ENCODE measurements at places on chromosomes 2 and 18. TPM values are rescaled to one million over a fixed set of nuclear protein-coding genes. Genes with fewer than 3 reads are reported as not detected.

- H3K27ac ChIP-seq, result no peak overlapping the region
- H3K27me3 ChIP-seq, result no peaks in the 10 kb centered on the region
- no peaks in the 10 kb centered on the region for H3K4me1 ChIP-seq
These were observed 125.9 kb downstream of the BCL2L11 start for GRCh38 chr2:111246620-111247061.

Gene TUBA4B
- total RNA-seq, result 0.05 TPM

- no peaks in the 10 kb centered on the region for H3K4me1 ChIP-seq
- H3K4me3 ChIP-seq, result no peak overlapping the region
These were observed 38.6 kb upstream of the SNORC start for GRCh38 chr2:232831496-232831895.

Gene SERPINB3
- 2.6 TPM for total RNA-seq

DNA sequence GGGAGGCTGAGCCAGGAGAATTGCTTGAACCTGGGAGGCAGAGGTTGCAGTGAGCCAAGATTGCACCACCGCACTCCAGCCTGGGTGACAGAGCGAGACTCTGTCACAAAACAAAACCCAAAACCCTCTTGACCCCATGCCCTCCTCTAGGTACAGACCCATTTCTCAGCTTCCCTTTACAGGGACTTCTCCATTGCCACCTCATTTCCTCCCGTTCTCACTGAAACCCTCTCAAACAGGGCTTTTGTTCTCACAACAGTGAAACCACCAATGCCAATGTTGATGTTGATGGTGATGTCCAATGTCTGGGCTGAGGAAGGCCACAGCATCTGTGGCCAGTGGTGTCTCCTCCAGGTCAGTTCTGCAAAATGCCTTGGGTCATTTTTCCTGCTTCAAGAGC lies 69.0 kb upstream of the ZCCHC2 start:
- no peak overlapping the region for H3K4me3 ChIP-seq
- no peaks in the 10 kb centered on the region for H3K27me3 ChIP-seq
- H3K4me1 ChIP-seq, result no peaks in the 10 kb centered on the region
- H3K36me3 ChIP-seq, result no peaks in the 10 kb centered on the region
- DNase-seq, result no peak
- no peak overlapping the region for H3K27ac ChIP-seq

DNA sequence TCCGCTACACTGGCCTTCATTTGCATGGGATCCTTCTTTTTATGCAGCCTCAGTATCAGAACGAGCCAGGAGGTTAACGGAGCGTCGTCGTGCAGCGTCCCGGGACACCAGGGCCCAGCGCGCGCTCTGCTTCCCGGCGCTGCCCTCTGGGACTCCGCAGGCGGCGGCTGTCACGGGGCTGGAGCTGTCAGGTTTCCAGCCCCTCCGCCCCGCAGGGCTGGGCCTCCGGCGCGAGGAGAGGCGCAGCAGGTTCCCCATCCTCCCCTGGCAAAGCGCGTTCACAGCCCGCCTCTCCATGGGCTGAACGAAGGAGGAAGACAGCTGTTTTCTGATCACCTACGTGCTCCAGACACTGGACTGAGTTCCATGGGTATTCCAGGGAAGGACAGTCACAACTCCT lies 12.5 kb upstream of the PAX8 start:
- peaks cover 37% of the 10 kb centered on the region for H3K27me3 ChIP-seq
- no peaks in the 10 kb centered on the region for H3K36me3 ChIP-seq
- H3K27ac ChIP-seq, result no peak overlapping the region
- DNase-seq, result no peak

Gene CD28
- 42.8 TPM for total RNA-seq

Gene MDH1B
- total RNA-seq, result 1.2 TPM

- H3K4me3 ChIP-seq, result no peak overlapping the region
- H3K4me1 ChIP-seq, result peaks cover 33% of the 10 kb centered on the region
- H3K27me3 ChIP-seq, result no peaks in the 10 kb centered on the region
- H3K27ac ChIP-seq, result no peak overlapping the region
- DNase-seq, result no peak
- H3K36me3 ChIP-seq, result no peaks in the 10 kb centered on the region
These were observed 105.5 kb upstream of the HDAC4 start for GRCh38 chr2:239506101-239506857.

DNA sequence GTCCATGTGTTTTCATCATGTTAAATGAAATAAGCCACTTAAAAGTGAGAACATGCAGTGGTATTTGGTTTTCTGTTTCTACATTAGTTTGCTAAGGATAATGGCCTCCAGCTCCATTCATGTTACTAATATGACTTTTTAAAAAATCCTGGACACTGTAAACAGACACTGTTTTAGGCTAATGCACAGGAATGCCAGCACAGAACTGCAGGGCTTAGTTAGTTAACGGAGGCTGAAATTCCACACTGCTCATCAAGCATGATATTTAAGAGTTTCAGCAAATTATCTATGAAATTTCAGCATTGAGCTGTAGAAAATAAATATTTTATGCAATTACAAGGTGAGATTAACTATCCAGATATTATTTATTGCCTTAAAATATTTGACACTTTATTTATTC lies 42.5 kb upstream of the PAX3 start:
- no peaks in the 10 kb centered on the region for H3K27me3 ChIP-seq
- DNase-seq, result no peak
- no peak overlapping the region for H3K27ac ChIP-seq
- no peaks in the 10 kb centered on the region for H3K36me3 ChIP-seq
- H3K4me3 ChIP-seq, result no peak overlapping the region

Gene GAD1
- 1.0 TPM for total RNA-seq

GRCh38 chr2:42789751-42790150 lies 2.6 kb downstream of the HAAO start:
- no peak overlapping the region for H3K4me3 ChIP-seq
- no peaks in the 10 kb centered on the region for H3K36me3 ChIP-seq
- no peak overlapping the region for H3K27ac ChIP-seq

- no peak for DNase-seq
- H3K27ac ChIP-seq, result no peak overlapping the region
- H3K27me3 ChIP-seq, result no peaks in the 10 kb centered on the region
- H3K4me1 ChIP-seq, result no peaks in the 10 kb centered on the region
These were observed 19.5 kb upstream of the TNS1 start for GRCh38 chr2:218022131-218022850.

- no peak overlapping the region for H3K27ac ChIP-seq
- no peak overlapping the region for H3K4me3 ChIP-seq
- no peaks in the 10 kb centered on the region for H3K27me3 ChIP-seq
- no peak for DNase-seq
These were observed 25.9 kb downstream of the ENOSF1 start for GRCh38 chr18:686339-687111.

DNA sequence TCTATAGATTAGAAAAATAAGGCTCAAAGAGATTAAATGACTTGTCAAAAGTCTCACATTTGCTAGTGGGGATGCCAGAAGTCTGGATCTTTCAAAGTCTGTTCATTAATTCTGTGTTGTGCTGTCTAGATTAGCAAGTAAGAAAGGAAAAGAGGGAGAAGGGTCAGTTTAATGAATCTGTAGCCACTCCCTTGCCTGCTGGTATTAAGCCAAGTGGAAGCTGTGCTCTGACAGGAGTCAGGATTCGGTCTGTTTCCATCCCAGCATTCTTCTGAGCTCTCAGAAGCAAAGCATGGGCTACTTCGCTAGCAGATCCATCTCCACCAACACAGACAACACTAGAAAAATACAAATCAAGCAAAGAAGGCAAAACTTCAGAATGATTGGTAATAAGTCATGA lies 98.5 kb downstream of the CERKL start:
- no peaks in the 10 kb centered on the region for H3K4me1 ChIP-seq
- no peaks in the 10 kb centered on the region for H3K36me3 ChIP-seq
- H3K27ac ChIP-seq, result no peak overlapping the region

Gene CDH19
- total RNA-seq, result 0.05 TPM

GRCh38 chr2:152047824-152048471 lies 50.9 kb downstream of the CACNB4 start:
- no peak overlapping the region for H3K4me3 ChIP-seq
- H3K36me3 ChIP-seq, result no peaks in the 10 kb centered on the region
- H3K4me1 ChIP-seq, result no peaks in the 10 kb centered on the region
- H3K27ac ChIP-seq, result no peak overlapping the region

- no peaks in the 10 kb centered on the region for H3K4me1 ChIP-seq
- H3K27ac ChIP-seq, result no peak overlapping the region
- no peak overlapping the region for H3K4me3 ChIP-seq
- no peak for DNase-seq
- H3K27me3 ChIP-seq, result no peaks in the 10 kb centered on the region
- no peaks in the 10 kb centered on the region for H3K36me3 ChIP-seq
These were observed 228.8 kb upstream of the COPS8 start for GRCh38 chr2:236856848-236857235.

Gene PROM2
- total RNA-seq, result 2.3 TPM

Gene AGBL5
- 18.5 TPM for total RNA-seq

- H3K36me3 ChIP-seq, result no peaks in the 10 kb centered on the region
- H3K27ac ChIP-seq, result no peak overlapping the region
- no peaks in the 10 kb centered on the region for H3K4me1 ChIP-seq
These were observed 21.4 kb upstream of the CNOT11 start for GRCh38 chr2:101231240-101231639.

DNA sequence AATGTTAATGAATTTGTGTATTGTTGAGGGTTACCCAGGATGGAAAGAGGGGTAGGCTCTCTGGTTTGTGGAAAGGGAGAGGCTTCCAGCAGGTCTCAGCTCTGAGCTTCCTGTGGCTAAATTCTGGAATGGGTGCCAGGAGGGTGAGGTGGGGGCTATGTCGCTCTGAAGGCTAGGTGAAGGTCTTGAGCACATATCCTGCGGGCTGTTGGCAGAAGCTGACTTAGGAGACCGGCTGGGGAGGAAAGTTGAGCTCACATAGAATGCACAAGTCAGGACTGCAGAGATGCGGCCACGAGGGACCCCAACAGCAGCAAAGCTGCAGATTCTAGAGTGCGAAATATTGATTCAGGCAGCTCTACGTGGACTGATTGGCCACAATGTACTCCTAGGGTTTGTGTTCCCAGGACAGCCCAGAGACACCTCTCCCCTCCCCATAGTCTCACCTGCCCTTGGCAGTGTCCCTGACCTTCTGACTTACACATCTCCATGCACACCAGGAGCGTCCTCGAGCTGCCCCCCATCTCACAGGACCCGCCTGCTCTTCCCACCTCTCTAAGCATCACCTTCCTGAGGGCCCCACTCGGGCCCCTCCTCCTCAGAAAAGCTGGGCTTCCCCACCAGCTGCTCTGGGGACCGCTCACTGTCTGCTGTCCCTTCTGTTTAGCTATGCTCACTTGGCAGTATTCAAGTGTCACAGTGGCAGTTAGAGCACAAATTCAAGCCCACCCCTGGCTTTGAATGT lies 72.6 kb downstream of the ALK start:
- H3K4me3 ChIP-seq, result no peak overlapping the region
- no peak overlapping the region for H3K27ac ChIP-seq
- no peaks in the 10 kb centered on the region for H3K4me1 ChIP-seq
- DNase-seq, result no peak
- no peaks in the 10 kb centered on the region for H3K36me3 ChIP-seq
- no peaks in the 10 kb centered on the region for H3K27me3 ChIP-seq

DNA sequence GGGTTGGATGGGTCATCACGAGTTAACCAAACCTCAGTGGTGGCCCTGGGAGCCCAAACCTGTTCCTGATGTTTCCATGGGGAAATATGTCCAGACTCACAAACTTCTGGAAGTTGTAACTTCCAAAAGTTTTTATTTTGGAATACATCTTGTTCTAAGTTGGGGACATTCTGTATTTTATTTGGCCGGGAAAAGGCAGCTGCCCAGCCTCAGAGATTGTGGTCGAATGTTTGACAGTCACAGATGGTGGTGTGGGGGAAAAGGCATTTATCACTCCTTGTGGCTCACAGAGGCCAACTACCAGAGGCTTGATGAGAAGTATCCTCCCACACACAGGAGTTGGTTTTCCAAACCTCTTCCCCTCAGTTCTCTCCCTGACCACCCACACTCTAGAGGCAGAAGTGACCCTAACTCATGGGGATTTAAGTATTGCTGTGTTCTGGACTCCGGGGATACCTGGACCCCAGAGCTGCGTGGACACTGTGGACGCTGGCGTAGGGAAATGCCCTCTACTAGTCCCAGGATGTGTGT lies 124.7 kb upstream of the PPP1CB start:
- no peaks in the 10 kb centered on the region for H3K27me3 ChIP-seq
- H3K27ac ChIP-seq, result no peak overlapping the region

Gene PLEKHM3
- total RNA-seq, result 8.8 TPM

DNA sequence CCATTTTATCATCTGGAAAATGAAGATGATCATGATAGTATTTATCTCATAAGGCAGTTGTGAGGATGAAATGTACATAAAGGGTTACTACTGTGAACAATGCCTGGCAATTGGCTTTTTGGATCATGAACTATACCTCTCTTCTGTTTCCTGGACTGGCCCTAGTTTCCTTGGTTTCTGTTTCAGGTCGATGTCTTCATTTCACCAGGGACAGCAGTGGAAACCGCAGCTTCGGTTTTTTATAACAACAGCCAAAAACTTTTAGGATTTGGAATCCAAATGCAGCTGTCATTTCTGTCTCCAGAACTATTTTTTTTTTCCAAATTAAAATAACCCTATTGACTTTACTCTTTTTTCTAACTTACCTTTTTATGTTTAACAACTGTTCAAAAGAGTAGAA lies 425.1 kb downstream of the RND3 start:
- H3K4me1 ChIP-seq, result no peaks in the 10 kb centered on the region
- peak overlapping the region; percentile 68 for H3K27ac ChIP-seq
- no peak for DNase-seq
- no peaks in the 10 kb centered on the region for H3K36me3 ChIP-seq
- H3K4me3 ChIP-seq, result no peak overlapping the region

DNA sequence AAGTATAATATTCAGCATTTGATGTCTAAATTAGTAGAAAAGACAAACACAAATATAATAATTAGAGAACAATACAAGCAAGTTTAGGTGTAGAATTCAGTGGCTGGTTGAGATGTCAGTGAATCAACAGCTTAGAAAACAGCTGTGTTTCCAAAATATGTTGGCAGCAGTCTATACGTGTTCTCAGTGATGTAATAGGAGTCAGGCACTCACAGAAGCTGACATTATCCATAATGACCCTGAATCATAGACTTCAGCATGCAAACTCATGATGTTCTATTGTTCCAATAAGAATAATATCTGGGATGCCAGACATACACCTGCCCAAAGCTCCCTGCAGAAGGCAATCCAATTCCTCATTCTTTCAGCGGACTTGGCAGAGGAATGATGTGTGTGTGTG lies 164.7 kb downstream of the SLC8A1 start:
- H3K4me3 ChIP-seq, result no peak overlapping the region
- H3K36me3 ChIP-seq, result no peaks in the 10 kb centered on the region
- no peaks in the 10 kb centered on the region for H3K4me1 ChIP-seq
- DNase-seq, result no peak
- H3K27ac ChIP-seq, result no peak overlapping the region
- H3K27me3 ChIP-seq, result no peaks in the 10 kb centered on the region

DNA sequence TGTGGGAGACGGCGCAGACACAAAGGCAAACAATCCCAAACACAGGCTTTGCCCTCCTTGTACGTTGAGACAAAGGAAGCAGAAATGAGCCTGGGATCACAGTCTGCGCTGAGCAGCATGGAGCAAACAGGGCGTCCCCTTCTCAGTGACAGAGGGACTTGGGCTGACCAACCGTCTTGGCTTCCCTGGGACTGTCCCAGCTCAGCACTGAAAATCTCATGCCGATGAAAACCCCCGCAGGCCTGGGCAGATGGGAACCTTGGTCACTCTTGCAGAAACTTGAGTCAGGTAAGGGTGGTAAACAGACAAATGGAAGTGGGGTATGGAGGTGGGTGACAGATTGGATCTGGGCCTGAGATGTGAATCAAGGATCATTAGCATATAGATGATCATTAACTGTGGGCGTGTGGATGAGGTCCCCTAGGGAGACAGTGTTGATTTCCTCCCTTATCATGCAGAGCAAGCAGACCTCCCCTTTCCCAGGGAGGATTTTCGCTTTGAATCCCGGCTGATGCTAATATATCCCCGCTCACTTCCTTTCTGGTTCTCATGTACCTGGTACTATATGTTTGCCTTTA lies 19.1 kb upstream of the SH3BP4 start:
- no peak overlapping the region for H3K4me3 ChIP-seq
- no peaks in the 10 kb centered on the region for H3K4me1 ChIP-seq
- no peaks in the 10 kb centered on the region for H3K36me3 ChIP-seq

Measured in thymus (tissue), 14 donors.